ENCODE measurements at places on chromosomes 6 and 20. TPM values are rescaled to one million over a fixed set of nuclear protein-coding genes. Genes with fewer than 3 reads are reported as not detected.

Gene VSTM2L
- 0.78 TPM for total RNA-seq

Gene PCED1A
- 28.4 TPM for total RNA-seq

Gene RHAG
- not detected for total RNA-seq

Gene MOXD1
- total RNA-seq = 1.2 TPM

Gene HLA-DQA2
- total RNA-seq = 2.2 TPM

Gene PRSS16
- total RNA-seq = not detected

Gene RBBP8NL
- not detected for total RNA-seq

Data from aorta (tissue), 5 donors.